ENCODE measurements at places on chromosomes 4 and X. TPM values are rescaled to one million over a fixed set of nuclear protein-coding genes. Genes with fewer than 3 reads are reported as not detected.

The NSG1 gene
- total RNA-seq = 0.33 TPM

The CHM gene
- total RNA-seq = 17.0 TPM

The EGF gene
- total RNA-seq = not detected

The BGN gene
- total RNA-seq = 18.7 TPM

The BEX5 gene
- total RNA-seq = 4.1 TPM

The KLB gene
- total RNA-seq = 9.1 TPM

The PTPN13 gene
- 30.3 TPM for total RNA-seq

The GAGE13 gene
- not detected for total RNA-seq

The SLC25A14 gene
- 4.6 TPM for total RNA-seq

The TLR6 gene
- 4.7 TPM for total RNA-seq

The NAP1L2 gene
- total RNA-seq = 0.22 TPM

The SMAD1 gene
- total RNA-seq = 10.4 TPM

The LDB2 gene
- total RNA-seq = 122 TPM

The CXorf49 gene
- total RNA-seq = not detected

The GPR50 gene
- not detected for total RNA-seq

The USP17L26 gene
- total RNA-seq = not detected

The MAGEA12 gene
- not detected for total RNA-seq

The ADH7 gene
- total RNA-seq = not detected

The MUC7 gene
- total RNA-seq = not detected

The IGSF1 gene
- not detected for total RNA-seq

The ZNF330 gene
- 63.9 TPM for total RNA-seq

The SGCB gene
- total RNA-seq = 47.0 TPM

The TNIP3 gene
- 0.34 TPM for total RNA-seq

The UGT2B17 gene
- total RNA-seq = 0.34 TPM

The AFM gene
- total RNA-seq = not detected

The ZMAT1 gene
- 17.1 TPM for total RNA-seq

The SLC26A1 gene
- not detected for total RNA-seq

The ARHGEF38 gene
- total RNA-seq = not detected

The MFAP3L gene
- total RNA-seq = 3.6 TPM

The FGG gene
- total RNA-seq = not detected

The RAB9B gene
- total RNA-seq = 0.85 TPM

The MAB21L2 gene
- not detected for total RNA-seq

The HTATSF1 gene
- total RNA-seq = 99.8 TPM

The TLR10 gene
- total RNA-seq = 0.44 TPM

The ATOH1 gene
- not detected for total RNA-seq

The HPSE gene
- 5.4 TPM for total RNA-seq

The KIF4A gene
- total RNA-seq = 0.16 TPM

The EIF2S3 gene
- 126 TPM for total RNA-seq

The LEF1 gene
- total RNA-seq = 5.1 TPM

The MTMR8 gene
- 2.1 TPM for total RNA-seq

Measured in subcutaneous adipose tissue (tissue), 4 donors.